ENCODE measurements at places on chromosomes 16 and 17.

GRCh38 chr17:33266116-33266515, 27.0 kb downstream of the ASIC2 start:
- DNase-seq, result no peak

DNA sequence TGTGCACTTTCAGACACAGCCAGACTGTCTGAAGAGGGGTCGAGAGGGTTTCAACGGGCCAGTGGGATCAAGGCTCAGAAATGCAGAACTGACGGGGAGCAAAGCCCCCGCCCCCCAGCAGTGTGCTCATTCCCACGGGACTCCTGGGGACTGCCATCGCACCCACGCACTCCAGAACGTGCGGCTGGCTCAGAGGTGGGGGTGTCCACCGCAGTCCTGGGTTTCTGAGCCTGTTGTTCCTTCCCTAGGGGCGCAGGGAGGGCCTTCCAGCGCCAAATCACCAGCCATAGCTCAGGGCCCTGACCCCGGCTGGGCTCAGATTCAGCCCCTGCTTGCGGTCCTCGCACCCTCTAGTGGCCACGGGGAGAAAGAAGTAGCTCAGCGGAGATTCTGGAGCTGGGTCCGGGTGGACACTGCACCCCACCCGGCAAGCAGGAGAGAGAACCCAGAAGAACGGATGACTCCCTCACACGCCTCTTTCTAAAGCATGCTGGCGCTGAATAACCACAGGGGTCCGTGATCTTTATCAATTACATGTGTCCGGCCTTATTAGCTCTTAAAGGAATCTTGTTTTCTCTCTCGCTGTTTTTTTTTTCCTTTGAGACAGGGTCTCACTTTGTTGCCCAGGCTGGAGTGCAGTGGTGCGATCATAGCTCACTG, 45.0 kb upstream of the USP7 start:
- peak; percentile 72 for DNase-seq

DNA sequence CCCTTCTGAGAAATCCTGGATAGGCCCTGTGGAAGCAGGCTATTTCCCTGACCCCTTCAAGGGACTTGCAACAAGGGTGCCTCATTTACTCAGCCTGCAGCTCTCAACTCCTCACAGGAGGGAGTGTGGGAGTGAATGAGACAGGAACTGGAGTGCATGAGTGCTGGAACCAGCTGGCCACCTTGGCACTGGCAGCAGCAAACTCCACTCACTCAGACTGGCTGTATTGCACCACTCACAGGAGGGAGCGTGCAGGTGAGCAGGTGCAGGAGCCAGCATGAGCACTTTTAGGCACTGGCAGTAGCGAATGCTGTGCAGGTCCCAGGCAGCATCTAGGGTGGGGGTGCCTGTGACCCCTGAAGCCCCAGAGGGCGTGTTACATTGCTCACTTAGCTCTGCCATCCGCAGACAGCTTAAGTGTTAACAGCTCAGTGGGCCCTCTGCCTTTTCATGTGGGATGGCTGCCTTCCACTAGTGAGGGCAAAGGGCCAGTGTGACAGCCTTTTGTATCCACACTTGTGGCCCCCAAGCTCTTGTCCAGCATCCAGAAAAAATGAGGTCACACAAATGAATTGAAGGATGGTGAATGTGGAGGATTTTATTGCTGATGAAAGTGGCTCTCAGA, 11.0 kb upstream of the ZNHIT3 start:
- no peak for DNase-seq

DNA sequence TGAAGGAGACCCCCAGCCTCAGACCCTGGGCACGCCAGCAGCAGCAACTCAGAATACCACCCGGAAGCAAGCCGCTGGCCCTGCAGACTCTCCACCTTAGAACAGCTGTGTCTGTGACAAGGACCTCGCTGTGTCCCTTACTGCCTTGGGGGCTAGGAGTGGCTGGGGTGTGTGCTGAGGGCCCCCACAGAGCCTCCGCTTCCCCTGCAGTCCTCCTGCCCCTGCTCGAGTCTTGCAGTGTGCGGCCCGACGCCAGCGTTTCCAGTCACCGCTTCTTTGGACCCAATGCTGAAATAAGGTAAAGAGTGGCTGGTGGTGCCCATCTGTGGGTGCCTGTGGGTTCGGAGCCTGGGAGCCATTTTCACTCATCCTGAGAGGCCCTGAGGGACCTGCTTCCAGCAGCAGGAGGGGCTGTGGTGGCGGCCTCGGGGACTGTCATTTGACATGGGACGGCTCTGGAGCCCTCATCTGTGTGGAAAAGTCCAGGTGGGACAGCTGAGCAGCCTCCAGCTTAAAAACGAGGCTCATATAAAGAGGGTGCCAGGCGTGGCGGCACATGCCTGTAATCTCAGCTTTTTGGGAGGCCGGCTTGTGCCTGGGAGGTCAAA, 14.7 kb upstream of the MC1R start:
- no peak for DNase-seq

GRCh38 chr16:72917051-72917450, 130.9 kb downstream of the ZFHX3 start:
- DNase-seq, result no peak

DNA sequence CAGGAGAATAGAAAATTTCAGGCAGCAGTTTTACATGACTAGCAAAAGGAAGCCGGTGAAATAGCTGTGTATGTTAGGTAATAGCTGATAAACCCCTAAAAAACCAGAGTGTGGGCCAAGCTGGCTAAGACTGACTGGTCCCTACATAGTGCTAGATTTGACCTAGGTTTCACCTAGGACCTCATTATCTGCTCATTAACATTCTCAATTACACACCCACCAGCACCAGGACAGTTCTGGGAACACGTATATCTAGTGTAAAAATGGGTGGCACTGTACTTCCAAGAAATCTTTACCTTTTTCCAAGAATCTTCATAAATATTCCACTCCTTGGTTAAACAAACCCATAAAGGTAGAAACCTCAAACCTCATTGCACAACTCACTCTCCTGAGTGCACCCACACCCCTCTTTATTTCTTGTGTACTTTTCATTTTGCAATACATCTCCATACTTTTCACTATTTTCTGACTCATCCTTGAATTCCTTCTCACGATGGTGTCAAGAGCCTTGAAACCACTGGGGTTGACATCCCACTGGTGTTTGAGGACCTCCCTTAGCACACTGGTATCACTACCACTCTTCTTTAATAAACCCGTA, 262.7 kb upstream of the KCNJ16 start:
- DNase-seq, result no peak

DNA sequence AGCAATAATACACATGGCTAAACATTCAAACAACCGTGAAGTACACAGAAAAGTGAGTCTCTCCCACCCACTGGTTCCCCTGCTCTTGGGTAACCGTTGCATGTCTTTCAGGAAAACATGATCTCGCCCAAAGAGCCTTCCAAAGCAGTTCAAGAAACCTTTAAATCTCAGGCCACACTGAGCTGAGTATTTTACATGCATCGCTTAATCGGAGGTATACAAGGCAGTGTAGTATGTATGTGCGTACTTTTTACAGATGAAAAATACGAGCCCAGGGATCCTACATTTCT, 741 bp upstream of the DEXI start:
- no peak for DNase-seq

DNA sequence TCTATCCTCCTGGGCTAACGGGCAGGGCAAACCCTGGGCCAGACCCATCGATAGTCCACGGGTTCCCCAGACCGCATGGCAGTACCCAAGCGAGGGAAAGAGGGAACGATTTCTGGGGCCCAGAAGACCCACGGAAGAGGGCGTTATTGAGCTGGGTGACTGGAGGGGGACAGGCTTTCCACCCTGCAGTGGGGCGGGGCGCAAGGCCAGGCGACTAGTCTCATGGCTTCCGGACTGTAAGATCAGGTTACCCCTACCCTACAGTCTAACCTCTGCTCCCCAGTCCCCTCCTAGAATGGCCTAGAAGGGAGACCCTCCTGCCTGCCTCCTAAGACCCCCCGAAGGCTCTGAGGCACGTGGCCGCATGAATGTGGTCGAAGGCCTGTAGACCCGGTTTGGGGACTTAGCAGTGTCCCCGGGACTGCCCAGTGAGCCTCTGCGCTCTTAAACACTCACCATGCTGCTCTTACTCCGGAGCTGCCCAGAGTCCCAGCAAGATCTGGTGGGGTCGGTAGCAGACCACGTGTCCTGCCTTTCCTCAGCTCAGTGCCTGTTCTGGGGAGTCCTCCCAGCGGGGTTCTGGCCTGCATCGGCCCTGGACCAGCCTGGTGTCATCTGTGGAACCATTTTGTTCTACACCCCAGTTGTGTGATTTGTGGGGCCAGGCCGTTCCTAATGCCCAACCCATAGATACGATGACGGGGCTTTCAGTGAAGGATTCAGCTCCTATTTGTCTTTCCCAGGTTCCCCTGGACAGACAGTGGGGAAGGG, 13.2 kb upstream of the AURKB start:
- peak; percentile 68 for DNase-seq

- no peak for DNase-seq
Measured at GRCh38 chr17:8489841-8490240, 54.2 kb downstream of the NDEL1 start.

GRCh38 chr17:47253541-47254402, at the start of gene ITGB3:
Gene ITGB3, plus strand, starts transcription at chr17:47253827. Its CDS starts 35 bp downstream, at chr17:47253862.
- DNase-seq, result peak; percentile 82

GRCh38 chr16:56956076-56956475, 5.7 kb upstream of the CETP start:
- no peak for DNase-seq

GRCh38 chr17:2262135-2262587, 41.4 kb downstream of the SMG6 start:
- DNase-seq, result peak; percentile 77

DNA sequence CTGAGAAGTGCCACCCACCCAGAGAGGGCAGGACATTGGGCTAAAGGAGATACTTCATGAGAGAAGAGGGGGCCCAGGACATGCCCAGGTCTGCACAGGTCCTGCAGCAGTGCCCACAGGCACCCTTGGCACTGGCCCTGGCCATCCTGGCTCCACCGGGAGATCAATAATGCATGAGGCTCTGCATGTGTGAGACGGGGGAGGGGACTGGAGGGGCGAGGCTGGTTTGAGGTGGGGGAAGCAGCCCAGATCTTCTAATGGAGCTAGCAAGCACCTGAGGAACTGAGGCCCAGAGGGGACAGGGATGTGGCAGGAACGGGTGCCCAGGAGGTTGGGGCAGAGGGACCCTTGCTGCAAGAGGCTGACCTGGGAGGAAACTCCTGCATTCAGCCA, 567 bp downstream of the OSBPL7 start:
- no peak for DNase-seq

DNA sequence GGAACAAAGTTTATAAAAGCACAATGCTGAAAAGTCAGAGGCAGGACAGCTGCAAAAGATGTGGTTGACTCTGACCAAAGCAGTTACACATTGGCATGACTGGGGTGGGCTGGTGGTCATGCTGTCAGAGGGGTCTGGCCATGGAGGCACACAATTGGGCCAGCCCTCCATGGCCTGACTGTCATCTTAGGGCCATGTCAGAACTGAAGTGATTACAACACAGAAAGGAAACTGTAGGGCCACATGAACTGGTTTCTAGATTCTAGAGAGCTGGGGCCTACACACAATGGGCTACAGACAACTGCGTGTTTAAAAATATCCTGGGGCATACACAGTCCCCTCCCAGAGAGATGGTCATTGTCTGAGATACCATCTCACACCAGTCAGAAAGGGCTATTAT, 380.6 kb downstream of the GRIN2A start:
- no peak for DNase-seq

DNA sequence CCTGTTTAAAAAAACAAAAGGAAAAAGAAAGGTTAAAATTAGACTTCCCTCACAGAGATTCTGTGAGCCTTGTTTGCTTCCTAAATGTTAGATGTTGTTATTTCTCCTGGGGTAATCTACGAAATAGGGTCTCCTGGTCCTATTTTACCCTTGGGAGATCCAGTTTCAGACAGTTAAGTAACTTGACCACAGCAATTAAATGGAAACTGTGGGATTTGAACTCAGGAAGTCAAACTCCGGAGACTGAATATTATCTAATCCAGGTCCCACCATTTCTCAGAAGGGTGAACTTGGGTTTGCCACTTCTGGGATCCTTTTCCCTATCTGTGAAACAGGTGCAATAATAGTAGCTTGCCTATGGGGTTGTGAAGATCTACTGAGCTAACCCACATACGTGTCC, 6.4 kb upstream of the TMC5 start:
- no peak for DNase-seq

GRCh38 chr17:14803826-14804225, 461.3 kb downstream of the PMP22 start:
- no peak for DNase-seq

DNA sequence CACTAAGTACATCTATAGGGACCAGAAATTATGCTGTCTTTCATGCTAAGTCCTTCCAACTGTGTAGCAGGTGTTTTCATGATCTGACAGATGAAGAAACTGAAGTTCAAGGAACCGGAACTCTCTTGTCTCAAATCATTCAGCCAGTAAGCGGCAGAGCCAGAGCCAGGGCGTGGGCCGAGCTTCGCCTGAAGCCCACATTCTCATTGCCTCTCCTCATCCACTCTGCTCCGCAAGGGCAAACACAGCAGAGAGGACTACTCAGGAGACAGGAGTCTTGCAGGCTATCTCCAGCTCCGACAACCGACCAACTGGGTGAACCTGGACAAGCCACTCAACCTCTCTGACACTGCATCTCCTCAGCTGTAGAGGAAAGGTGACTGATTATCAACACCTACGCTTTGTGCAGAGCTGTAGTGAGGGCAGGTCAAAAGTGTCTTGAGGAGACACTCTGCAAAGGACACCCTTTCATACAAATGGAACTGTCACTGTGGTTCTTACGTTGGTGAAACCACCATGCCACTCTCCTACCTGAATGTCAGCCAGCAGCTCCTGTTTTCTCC, 72.9 kb downstream of the CYTH1 start:
- no peak for DNase-seq

DNA sequence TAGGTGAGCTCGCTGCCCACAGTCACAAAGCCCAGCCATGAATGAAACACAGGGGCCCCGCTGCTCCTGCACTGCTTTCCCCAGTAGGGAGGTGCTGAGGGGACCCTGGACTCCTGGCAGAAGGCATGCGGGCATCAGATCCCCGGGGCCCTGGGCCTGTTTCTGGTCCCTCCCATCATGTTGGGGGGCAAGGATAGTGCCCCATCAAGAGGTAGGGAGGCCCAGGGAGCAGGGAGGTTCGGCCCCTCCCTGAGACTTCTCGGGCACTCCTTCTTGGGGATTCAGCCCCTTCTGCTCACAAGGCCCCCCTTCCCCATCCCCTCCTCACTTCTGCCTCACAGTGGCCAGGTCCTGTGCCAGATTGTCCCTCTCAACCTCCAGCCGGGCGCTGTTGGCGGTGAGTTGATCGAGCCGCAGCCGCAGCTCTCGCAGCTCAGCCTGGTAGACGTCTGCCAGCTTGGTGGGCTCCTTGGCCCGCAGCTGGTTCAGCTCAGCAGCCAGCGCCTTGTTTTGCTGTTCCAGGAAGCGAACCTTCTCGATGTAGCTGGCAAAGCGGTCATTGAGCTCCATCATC, 515 bp downstream of the GFAP start:
- DNase-seq, result no peak
